ENCODE measurements at places on chromosomes 6 and 20.

DNA sequence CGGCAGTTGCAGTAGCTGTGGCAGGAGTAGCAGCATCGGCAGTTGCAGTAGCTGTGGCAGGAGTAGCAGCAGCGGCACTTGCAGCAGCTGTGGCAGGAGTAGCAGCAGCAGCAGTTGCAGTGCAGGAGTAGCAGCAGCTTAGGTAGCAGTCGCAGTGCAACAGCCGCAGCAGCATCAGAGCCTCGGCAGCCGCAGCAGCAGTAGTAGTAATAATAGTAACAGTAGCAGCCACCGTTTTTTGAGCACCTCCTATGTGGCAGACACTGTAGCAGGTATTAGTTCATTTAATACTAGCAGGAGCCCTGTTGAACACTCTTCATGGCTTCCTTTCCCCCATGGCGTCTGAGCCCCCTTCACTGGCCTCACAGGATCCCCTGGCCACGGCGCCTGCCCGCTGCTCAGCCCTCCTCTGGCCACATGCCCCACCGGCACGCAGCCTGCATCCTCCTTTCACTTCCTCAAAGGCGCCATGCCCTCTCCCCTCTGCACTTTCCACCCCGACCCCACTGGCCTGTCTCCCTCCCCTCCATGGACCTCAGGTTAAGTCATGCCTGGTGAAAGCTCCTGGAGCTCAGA lies 19.1 kb upstream of the IRF4 start:
- DNase-seq = no peak

DNA sequence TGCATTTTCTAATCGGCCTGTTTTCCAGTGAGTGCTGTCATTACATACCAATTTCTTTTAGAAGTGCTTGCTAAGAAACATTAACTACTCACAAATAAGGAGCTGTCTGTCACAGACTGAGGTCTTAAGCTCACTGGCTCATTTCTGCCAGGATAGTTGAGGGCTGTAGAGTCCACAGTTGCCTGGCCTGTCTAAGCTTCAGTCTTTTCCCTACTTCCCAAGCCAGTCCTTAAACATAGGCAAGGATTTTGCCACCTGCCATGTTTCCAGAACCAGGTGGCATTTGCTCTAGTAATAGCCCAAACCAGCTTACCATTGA lies 84.7 kb downstream of the LINC00237 start:
- DNase-seq = no peak

DNA sequence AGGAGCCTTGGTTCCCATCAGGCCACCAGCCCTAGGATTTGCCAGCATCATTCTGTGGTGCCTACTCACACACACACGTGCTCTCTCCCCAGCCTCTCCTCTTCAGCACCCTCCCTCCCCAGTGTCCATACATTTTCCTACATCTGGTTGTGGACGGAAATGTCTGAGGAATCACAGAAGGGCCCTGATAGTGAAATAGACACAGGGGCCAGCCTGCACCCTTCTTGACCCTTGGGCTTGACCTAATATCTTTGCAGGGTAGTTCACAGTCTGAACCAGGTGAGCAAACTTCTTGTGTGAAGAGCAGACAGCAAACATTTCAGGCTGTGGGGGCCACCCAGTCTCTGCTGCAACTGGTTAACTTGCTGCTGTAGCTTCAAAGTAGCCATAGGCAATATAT lies 108.5 kb upstream of the NXT1 start:
- DNase-seq = no peak

GRCh38 chr6:153574231-153574630 lies 443.1 kb upstream of the RGS17 start:
- no peak for DNase-seq

DNA sequence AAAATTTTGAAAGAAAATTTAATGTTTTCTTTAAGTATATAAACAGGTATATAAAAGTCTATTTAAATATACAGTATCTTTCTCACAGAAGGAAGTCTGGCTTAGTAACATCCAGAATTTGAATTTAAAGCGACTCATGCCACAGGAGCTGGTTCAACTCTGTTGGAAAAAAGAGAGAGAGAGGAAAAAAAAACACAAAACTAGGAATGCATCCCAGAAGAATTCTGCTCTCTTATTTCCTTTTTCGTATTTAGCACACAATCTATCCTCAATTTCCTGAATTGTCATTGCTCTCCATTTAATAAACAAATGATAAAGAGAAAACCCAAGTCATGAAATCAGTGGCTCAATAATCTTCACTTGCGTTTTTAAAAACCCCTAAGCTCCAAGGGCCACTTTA lies 107.5 kb upstream of the SCAF8 start:
- DNase-seq = no peak

GRCh38 chr6:124200661-124201060 lies 397.0 kb downstream of the NKAIN2 start:
- DNase-seq = no peak

DNA sequence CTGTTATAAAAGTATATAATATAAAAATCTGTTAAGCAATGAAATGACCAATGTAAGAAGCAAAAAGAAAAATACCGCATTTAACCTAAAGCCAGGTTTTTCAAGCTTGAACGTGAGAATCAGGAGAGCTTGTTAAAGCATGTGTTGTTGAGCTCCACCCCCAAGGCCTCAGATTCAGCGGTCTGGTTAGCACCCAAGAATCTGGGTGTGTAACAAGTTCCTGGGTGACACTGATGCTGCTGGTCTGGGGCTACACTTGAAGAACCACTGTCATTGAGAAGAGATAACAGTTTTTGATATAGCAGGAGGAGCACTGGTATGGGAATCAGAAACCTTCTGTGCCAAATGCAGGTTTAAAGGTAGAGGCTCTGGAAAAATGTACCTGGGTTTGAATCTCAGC lies 154.0 kb downstream of the ID4 start:
- DNase-seq = no peak

GRCh38 chr6:63261820-63262219 lies 50.6 kb downstream of the FKBP1C start:
- DNase-seq = no peak

GRCh38 chr20:24362080-24362479 lies 107.3 kb upstream of the SYNDIG1 start:
- no peak for DNase-seq

Measured in sigmoid colon (tissue), 7 donors.